ENCODE measurements at places on chromosomes 11 and 22.

DNA sequence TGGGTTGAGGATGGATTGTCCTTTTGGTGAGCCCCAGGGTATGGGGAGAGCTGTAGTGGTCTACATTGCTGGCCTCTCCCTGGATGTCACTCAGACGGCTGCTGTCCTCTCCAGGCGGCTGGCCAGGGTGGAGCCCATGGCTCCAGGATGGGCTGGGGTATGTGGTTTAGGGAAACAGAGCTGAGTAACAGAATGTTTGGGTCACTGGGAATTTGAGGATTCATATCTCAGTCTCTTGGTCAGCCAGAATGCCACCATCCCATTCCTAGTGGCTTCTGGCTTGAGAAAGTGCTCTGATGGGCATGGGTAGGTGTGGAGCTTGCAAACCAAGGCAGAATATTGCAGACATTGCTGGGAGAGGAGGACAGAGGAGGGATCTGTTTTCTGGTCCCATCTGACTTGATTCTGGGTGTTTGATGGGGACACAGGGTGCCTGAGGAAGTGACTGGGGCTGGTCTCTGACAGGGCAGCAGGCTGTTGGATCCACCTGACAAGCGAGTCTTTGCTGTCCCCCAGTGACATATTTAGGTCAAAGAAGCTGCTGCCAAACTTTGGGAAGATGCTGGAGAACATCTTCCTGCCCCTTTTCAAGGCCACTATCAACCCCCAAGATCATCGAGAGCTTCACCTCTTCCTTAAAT is 41.4 kb downstream of the AMPD3 start:
- no peak for DNase-seq

DNA sequence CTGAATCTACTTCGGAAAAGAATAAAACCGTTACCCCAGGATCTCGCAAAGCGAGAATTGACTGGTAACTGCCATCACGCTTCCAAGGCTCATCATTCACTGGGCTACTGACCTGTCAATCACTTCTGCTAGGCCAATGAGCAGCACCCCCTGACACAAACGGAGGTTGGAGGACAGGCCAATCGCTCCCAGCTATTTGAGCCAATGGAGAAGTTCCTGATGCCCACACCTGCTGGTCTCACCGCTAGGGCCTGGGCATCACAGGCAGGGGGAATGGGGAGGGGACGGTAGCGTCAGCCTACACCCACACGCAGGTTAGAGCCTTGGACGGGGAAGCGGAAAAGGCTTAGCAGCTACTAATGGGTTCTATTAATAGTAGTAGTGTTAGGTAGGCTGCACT is 56.7 kb upstream of the CHST1 start:
- no peak for DNase-seq

- no peak for DNase-seq
Observed at GRCh38 chr11:119493712-119494111, 70.7 kb upstream of the THY1 start.

GRCh38 chr11:86818462-86819192 is 18.3 kb downstream of the PRSS23 start:
- DNase-seq: no peak

DNA sequence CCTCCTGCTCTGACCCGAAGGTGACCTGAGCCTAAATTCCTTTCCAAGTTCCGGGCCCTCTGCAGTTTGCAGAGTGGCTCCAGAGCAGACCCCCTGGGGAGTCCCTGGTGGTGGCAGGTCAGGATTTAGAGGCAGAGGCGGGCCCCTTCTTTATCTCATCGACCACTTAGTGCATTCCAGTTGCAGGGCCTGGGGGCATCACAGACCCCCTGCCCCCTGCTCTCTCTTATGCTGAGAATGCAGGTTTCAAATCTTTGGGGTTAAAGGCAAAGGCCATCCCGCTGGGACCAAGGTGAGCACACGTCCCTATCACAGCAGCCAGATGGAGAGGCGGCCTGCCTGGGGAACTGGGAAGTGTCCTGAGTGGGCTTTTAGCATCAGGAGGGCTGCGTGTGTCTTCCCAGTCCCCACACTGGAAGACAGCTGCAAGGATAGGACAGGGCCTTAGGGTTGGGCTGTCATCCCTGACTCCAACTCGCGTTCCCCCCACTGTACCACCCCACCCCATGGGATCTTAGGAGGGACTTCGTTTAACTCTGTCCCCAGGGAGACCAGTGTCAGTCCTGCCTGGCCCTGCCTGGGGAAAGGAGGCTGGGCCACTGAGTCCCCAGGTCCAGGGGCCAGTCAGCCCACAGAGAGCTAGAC is 11.3 kb downstream of the DERL3 start:
- DNase-seq: peak; percentile 14

GRCh38 chr11:83191986-83192385 is 1.5 kb upstream of the ANKRD42 start:
- no peak for DNase-seq

DNA sequence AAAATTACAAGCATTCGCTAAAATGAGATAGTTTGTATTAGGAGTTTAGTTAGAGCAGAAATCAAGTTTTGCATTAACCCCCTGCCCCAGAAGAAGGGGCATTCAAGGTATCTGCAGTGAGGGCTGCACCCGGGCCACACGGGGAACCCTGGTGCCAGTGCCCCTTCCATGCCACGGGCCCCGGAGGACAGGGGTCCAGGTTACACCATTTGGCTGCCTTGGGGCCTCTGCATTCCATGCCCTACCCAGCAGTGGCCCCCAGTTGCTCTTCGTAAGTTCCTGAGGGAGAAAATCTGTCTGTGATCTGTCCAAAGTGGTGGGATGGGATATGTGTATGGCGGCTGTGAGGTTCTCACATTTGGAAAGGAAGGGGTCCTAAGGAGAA is 16.8 kb upstream of the PANX2 start:
- DNase-seq: no peak

- DNase-seq: no peak
Observed at GRCh38 chr11:1460396-1460985, 26.1 kb downstream of the MOB2 start.

DNA sequence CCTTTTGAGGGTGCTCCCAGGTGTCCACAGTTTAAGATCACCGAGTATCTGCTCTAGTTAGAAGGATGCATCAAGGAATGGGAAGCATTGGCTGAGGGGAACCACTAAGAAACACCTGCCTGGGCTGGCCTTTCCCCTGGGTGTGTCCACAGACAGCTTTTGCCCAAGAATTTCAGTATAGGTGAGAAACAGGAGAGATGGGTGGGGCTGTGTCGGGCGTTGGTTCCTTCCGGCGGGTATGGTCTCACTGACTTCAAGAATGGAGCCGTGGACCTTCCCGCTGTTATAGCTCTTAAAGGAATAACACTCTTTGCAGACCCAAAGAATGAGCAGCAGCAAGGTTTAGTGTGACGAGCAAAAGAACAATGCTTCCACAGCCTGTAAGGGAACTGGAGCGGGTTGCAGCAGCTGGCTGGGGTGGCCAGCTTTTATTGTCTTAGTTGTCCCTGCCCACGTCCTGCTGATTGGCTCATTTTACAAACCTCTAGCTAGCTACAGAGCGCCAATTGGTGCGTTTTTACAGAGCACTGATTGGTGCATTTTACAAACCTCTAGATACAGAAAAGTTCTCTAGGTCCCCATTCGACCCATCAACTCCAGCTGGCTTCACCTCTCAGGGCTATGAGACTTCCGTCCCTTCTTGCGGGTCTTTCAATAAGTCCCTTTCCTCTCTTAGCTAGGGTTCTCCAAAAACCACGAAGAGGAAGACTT is 2.4 kb downstream of the FADS1 start:
- no peak for DNase-seq

DNA sequence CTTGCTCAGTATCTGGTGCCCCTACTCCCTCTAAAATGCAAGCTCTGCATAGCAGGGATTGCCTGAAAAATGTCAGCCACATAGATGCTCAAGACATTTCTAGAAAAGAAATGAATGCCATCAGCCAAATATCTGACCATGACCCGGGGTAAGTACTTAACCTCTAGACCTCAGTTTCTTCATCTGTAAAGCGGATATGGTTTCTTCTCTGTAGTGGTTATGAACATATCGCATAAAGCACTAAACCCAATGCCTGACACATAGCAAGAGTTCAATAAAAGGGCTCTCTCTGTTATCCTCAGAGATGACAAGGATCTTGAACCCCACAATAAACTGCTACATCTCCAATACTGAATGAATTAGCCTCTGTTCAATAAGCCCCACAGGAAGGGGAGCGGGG is 122.6 kb downstream of the ABTB2 start:
- DNase-seq: no peak

- no peak for DNase-seq
Observed at GRCh38 chr11:69563306-69563705, 77.7 kb upstream of the CCND1 start.

DNA sequence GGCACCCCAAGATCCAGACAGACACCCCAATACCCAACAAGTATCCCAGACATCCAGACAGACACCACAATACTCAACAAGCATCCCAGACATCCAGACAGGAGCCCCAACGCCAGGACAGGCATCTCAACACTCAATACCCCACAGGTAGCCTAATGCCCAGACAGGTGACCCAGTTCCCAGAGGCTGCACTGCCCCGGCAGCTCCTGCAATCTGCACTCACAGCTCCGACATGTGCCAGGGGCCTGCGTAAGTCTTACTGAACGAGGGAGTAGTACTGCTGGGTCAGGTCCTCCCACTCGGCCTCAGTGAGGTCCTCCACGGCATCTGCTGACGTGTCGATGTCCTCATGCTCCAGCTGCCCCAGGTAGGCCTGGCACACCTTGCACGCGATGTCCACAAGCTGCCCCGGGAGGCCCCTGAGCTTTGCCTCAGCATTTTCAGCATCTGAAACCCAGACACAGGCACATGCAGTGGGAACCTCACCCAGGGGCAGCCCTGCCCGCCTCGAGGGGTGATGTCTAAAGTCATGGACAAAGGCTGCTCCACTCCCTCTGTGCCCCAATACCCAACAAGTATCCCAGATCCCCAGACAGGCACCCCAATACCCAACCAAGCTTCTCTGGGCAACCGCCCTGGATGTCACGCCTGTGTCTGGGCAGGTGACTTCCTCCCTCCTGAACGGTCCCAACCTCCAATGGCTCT is 16.6 kb downstream of the TTLL8 start:
- peak; percentile 39 for DNase-seq

DNA sequence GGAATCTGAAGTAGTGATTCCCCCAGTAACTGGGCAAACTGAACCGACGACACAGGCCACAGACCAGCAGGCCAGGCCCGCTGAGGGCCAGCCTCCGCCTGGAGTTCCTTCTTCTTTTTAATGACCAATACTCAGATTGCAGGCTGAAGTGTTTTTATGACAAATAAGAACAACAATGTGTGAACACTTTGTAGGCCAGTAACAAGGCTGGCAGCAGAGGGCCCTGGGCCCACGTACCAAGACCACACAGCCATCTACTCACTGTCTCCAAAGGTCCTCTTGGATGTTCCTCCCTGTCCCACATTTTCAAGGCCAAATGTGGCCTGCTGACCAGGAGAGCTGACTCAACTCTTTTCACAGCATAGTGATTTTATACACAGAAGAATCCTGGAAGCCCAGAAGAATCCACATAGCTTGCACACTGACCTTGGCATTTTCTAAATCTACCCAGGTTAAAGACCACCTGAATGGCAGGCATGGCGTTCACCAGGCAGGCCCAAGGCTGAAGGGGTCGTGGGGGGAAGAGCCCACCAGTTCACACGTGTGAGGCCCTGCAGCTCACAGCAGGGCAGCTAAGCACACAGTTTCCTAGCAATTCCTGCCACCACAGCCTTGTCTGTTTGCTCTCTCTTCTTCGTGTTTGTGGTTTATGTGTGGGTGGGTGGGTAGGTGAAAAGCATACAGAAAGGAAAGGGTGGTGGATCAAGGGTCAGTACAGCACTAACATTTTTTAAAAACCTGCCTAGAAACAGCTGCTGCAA is 13.3 kb downstream of the SMCO4 start:
- peak; percentile 78 for DNase-seq

DNA sequence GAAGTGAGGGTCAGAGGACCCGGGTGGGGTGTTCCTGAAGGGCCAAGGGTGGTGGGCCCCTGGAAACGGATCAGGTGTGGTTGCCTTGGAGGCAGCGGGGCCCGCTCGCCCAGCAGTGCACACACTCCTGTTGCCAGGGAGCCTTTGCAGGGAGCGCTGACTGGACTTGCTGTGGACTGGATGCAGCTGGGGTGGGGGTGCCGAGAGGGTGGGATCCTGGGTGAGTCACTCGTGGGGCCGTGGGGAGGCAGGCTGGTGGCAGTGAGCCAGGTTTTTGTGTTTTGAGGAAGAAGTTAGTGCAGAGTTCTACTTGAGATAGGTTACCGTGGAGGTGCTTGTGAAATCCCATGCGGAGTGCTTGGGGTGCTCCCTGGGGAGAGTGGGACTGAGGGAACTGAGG is 1.3 kb downstream of the MRPL23 start:
- DNase-seq: peak; percentile 71

- no peak for DNase-seq
Observed at GRCh38 chr11:696955-697491, 1.4 kb downstream of the TMEM80 start.

DNA sequence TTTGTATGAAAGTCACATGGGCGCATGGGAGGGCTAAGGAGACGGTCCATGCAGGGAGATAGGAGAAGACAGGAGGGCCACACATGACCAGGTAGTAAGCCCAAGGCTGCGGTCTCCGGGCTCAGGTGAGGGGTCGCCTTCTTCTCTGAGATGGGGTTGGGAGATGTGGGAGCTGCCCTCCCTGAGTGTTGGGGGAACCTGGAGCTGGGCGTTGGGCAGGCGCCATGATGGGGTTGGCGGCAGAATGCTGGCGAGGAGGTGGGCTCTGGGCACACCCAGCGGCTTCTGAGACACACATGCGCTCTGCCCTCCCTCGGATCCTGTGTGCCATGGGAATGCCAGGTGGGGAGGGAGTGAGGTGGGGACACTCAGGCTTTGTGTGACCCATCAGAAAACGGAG is 254.8 kb downstream of the TBC1D22A start:
- peak; percentile 46 for DNase-seq

DNA sequence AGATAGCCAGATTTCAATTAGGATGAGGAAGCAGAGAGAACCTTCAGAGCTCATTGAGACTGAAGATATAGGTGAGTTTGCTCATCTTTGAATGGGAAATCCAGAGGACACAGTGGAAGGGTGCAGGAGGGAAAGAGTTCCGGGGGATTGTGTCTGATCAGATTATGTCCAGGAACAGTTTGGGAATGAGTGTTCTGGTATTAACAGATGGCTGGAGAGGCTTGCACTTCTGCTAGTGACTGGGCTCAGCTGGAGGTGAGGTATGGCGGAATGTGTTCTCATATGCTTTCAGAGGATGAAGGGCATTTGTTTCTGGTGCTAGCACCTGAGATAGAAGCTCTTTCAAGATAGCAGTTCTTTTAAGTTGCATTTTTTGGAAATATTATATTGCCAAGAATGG is 27.6 kb downstream of the ALKBH3 start:
- DNase-seq: no peak

- no peak for DNase-seq
Observed at GRCh38 chr11:22521226-22521625, 104.4 kb downstream of the FANCF start.

- DNase-seq: no peak
Observed at GRCh38 chr11:62842171-62842741, 2.9 kb upstream of the WDR74 start.

- DNase-seq: no peak
Observed at GRCh38 chr11:128691802-128692752, 1.8 kb upstream of the FLI1 start.

Measured in Right ventricle myocardium inferior (tissue), 1 donor.